Dermis microvascular lymphatic vessel endothelial cell (primary cell): ENCODE measurements at places on chromosomes 2 and 18. TPM values are rescaled to one million over a fixed set of nuclear protein-coding genes. Genes with fewer than 3 reads are reported as not detected.

EVA1A gene
- 40.2 and 52.1 TPM in 2 replicates for total RNA-seq

SERPINB5 gene
- total RNA-seq: not detected in 2 replicates

SERPINB2 gene
- not detected in 2 replicates for total RNA-seq

POTEC gene
- total RNA-seq: not detected in 2 replicates

GALR1 gene
- total RNA-seq: not detected in 2 replicates

KLHL14 gene
- 0.39 and 1.4 TPM in 2 replicates for total RNA-seq

RUFY4 gene
- not detected in 2 replicates for total RNA-seq

PTPRN gene
- not detected in 2 replicates for total RNA-seq

HOXD13 gene
- under 0.01 TPM in 1 of 2 replicates, not detected in the other for total RNA-seq

TMEM247 gene
- not detected in 2 replicates for total RNA-seq

COL4A4 gene
- not detected in 2 replicates for total RNA-seq

HADHB gene
- 117 and 132 TPM in 2 replicates for total RNA-seq

TNFAIP6 gene
- total RNA-seq: not detected in 2 replicates

POMC gene
- total RNA-seq: 0.13 and 0.63 TPM in 2 replicates

ANKRD62 gene
- not detected in 2 replicates for total RNA-seq

PROKR1 gene
- under 0.01 TPM in 2 replicates for total RNA-seq

ZNF407 gene
- total RNA-seq: 11.4 and 14.7 TPM in 2 replicates

RAX gene
- total RNA-seq: not detected in 2 replicates

SERPINB10 gene
- not detected in 2 replicates for total RNA-seq

DCC gene
- not detected in 2 replicates for total RNA-seq

SLC11A1 gene
- total RNA-seq: under 0.01 and 0.13 TPM in 2 replicates

METTL8 gene
- total RNA-seq: 9.9 and 10.5 TPM in 2 replicates

CTLA4 gene
- 0.26 and 1.3 TPM in 2 replicates for total RNA-seq

SLC8A1 gene
- total RNA-seq: 0.13 TPM in 2 replicates

SP5 gene
- total RNA-seq: not detected in 2 replicates

UNC80 gene
- 0.38 and 0.39 TPM in 2 replicates for total RNA-seq

ARHGEF4 gene
- 0.26 and 0.63 TPM in 2 replicates for total RNA-seq

GREB1L gene
- 2.8 and 11.3 TPM in 2 replicates for total RNA-seq

SCN9A gene
- 0.25 and 0.51 TPM in 2 replicates for total RNA-seq

INHBB gene
- 20.4 and 35.3 TPM in 2 replicates for total RNA-seq

MAP2 gene
- 3.3 and 11.2 TPM in 2 replicates for total RNA-seq

DPYSL5 gene
- total RNA-seq: under 0.01 TPM in 1 of 2 replicates, not detected in the other

ZAP70 gene
- total RNA-seq: 0.13 TPM in 2 replicates

ECEL1 gene
- total RNA-seq: under 0.01 TPM in 1 of 2 replicates, not detected in the other

CD8B2 gene
- total RNA-seq: not detected in 2 replicates

CD8B gene
- total RNA-seq: not detected in 2 replicates

CAPN10 gene
- 20.4 and 22.6 TPM in 2 replicates for total RNA-seq

XIRP2 gene
- total RNA-seq: not detected in 2 replicates

COL6A3 gene
- under 0.01 and 6.6 TPM in 2 replicates for total RNA-seq

MC5R gene
- not detected in 2 replicates for total RNA-seq

ORC4 gene
- 18.5 and 19.3 TPM in 2 replicates for total RNA-seq
